ENCODE measurements at places on chromosomes 5 and 9. TPM values are rescaled to one million over a fixed set of nuclear protein-coding genes. Genes with fewer than 3 reads are reported as not detected.

FRMPD1 gene
- 0.04 TPM for polyA plus RNA-seq

TMC1 gene
- polyA plus RNA-seq, result 10.3 TPM

ANKRD33B gene
- 0.55 TPM for polyA plus RNA-seq

TTC23L gene
- polyA plus RNA-seq, result not detected

TAF11L5 gene
- polyA plus RNA-seq, result not detected
